ENCODE measurements at places on chromosomes 11 and 22.
A peak's percentile ranks its signal among the peaks of the same experiment; 100 is the strongest.

DNA sequence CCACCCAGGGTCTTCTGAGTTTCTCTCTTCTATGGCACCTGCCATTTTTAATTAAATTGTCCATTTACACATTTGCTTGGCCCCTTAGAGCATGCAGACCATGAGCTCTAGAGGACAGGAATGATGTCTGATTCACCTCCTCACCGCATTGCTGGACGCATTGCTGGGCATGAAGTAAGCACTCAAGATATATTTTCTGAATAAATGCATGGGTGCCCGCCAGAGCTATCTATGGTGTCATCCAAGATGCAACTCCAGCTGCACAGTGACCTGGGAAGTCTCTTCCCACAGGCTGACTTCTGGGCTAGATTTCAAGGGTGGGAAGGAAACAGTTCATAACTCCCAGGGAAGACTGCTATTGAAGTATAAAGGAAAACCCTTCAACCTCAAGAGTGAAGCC is 66.6 kb upstream of the ASPHD2 start:
- DNase-seq: no peak

DNA sequence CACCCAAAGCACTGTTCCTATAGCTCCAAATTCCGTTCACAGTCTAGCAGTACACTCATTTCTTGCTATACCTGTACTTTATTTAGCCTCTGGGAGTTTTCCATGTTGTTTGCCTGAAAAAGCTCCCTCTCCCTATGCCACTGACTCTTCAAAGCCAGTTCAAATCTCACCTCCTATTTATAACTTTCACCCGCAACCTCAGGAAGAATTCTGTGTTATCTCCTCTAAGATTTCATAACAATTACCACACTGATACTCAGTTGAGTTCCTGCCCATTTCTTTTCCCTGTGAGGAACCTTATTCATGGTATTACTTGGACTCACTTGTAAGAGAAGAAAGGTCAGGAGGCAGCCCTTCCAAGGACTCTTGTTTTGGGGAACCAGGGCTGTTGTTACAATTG is 25.2 kb downstream of the GDPD4 start:
- DNase-seq: no peak

DNA sequence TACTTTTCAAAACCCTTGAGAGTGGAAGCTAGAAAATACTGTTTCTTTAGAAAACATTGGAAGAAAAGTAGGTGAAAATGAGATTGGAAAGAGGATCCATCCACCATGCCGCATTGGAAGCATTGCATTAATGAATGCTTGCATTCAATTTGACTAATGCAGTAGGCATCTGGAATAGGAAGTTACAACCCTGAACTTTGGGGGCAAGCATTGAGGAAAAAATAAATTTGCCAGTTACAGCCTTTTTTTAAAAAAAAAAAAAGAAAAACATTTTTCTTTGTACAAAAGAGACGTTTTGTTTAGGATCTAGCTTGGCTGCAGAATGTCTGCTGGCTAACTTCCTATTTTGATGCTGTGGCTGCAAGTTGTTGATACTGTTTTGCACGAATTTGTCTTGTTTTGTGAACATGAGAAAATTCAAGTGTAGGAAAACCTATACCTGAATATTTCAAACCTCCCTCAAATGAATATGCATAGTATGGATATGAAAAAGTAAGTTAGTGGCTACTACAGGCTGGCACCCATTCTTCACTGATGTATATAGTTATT is 28.1 kb downstream of the RTN3 start:
- DNase-seq: no peak

- DNase-seq: no peak
These were observed 107.0 kb upstream of the THY1 start for GRCh38 chr11:119529936-119530335.

- DNase-seq: no peak
These were observed 70.0 kb downstream of the WNT7B start for GRCh38 chr22:45906946-45907345.

DNA sequence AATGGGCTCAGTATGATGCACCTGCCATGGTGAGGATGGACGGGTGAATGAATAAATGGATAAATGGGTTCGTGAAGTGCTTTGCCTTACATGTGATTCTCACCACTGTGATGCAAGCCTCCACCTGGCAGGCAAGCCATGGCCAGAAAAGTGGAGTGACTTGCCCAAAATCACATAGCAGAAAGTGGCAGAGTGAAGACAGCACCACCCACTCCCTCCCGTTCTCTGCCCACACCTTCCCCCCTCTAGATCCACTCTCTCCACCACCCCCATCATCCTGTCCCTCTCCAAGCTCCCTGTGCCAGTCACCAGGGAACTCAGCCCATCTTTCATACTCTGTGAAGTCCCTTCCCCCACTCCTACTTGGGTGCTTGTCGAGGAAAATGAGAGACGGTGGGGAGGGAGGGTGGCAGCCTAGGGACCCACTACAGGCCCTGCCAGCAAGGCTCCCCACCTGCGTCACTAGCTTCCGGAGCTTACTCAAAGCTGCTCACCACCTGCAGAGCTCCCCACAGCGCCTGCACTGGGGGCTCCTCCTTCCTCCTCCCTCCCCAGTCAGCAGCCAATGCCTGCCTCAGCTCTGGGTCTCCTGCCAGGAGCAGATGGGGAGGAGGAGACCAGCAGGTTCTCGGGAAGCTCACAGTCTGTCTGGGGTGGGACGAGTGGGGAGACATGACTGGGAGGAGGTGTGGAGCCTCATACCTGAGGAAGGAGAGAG is 82.3 kb downstream of the PDE2A start:
- no peak for DNase-seq

GRCh38 chr11:134585666-134586610 is 173.9 kb upstream of the B3GAT1 start:
- peak; percentile 34 for DNase-seq

DNA sequence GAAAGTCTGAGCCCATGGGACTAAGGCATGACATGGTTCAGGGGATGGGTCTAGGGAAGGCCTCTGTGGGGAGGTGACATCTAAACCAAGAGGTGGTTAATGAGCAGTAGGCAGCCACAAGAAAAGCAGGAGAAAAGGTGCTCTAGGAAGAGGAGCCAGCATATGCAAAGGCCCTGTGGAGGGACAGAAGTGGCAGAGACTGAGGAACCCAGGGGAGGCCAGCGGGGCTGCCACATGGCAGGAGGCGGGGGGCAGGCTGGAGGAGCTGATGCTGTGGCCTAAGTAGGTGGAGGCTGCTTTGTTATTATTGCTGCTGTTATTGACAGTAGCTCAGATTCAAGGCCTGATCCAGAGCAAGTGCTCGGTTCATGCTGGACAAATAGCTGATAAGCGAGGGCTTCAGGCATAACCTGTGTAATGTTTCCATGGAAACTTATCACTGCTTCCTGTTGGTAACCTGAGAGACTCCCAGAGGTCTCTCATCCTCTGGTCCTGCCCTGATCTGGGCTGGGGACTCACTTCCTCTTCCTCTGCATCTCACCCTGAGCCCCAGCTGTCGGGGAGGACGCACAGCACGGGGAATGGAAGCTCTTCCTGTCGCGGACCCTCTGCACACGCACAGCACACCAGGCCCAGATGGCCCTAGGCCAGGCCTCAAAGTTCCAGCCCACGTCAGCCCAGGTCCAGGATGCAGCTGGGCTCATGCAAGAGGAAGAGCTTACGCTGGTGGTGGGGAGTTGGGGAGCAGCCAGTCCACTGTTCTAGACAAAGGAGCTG is 75.2 kb upstream of the TP53I11 start:
- DNase-seq: peak; percentile 60

DNA sequence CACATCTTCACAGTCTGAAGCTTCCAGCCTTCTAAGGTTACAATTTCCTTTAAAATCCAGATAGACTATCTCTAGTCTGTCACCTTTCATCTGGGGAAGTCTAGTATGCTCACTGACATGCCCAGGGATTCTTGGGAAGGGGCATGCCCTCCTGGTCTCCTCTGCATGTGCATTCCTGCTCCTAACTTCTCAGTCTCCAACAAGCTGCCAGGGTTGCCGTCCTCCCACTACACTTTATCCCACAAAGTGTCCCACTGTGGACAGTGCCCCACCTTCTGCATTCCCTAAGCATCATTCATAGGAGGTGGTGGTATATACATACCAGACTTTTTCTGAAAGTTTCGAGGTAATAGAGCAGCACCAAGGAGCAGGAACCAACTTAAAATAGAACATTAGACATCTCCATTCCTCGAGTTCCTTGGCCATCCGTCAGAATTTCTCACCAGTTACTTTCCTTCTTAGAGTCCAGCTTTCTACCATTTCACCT is 28.7 kb downstream of the EIF3F start:
- DNase-seq: no peak

GRCh38 chr11:12848413-12848812 is 160.7 kb upstream of the RASSF10 start:
- no peak for DNase-seq

DNA sequence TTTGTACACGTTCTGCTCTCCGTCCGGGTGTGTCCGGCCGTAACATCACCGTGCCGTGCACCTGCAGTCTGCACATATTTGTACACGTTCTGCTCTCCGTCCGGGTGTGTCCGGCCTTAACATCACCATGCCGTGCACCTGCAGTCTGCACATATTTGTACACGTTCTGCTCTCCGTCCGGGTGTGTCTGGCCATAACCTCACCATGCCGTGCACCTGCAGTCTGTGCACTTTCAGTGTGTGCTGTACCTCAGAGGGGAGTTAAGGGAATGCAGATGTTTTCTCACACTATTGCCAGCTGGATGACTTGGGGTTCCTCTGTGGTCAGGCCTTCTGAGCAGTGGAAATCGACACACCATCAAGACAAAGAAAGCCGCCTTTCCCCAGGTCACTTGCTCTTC is 4.2 kb downstream of the TTLL8 start:
- DNase-seq: no peak

- DNase-seq: no peak
These were observed 10.1 kb downstream of the RAC2 start for GRCh38 chr22:37233751-37234631.

- DNase-seq: no peak
These were observed 353.9 kb upstream of the TENM4 start for GRCh38 chr11:79794484-79795393.

- DNase-seq: no peak
These were observed 6.3 kb upstream of the OSM start for GRCh38 chr22:30272781-30273601.

- DNase-seq: no peak
These were observed 18.5 kb upstream of the ATP5MG start for GRCh38 chr11:118382954-118383353.

- no peak for DNase-seq
These were observed 829.3 kb downstream of the TBC1D22A start for GRCh38 chr22:47591709-47592108.

- DNase-seq: no peak
These were observed 1.7 kb downstream of the ESRRA start for GRCh38 chr11:64306876-64307622.

- no peak for DNase-seq
These were observed 767.9 kb upstream of the API5 start for GRCh38 chr11:42543844-42544419.

GRCh38 chr22:40240686-40241085 is 63.0 kb downstream of the TNRC6B start:
- DNase-seq: no peak

DNA sequence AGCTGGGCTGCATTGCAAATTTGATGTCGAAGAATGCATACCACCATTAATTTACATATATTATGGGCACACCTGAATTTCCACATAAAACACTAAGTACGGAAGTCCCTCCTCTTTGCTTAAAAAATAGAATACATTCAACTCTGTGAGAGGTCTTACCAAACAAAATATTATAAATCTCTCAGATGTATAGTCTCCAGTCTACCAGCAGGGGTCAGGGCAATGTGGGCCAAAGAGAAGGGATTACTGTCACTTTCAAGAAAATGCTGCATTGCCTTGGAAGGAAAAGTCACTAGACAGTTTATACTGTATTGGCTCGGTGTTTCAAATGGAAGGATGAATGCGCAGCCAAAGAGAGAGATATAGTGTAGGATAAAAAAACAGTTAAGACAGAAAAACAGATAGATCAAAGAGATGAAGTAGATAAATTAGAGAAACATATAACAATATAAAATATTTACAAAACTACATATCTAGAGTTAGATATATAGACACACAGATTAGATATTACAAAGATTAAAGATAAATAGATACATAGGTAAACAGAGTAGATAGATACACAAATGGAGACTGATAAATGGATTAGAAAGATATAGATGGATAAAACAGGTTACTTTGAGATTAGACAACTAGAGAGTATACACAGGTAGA is 20.9 kb downstream of the SERGEF start:
- DNase-seq: no peak

- DNase-seq: no peak
These were observed 50.1 kb downstream of the LRRC32 start for GRCh38 chr11:76620489-76620888.

DNA sequence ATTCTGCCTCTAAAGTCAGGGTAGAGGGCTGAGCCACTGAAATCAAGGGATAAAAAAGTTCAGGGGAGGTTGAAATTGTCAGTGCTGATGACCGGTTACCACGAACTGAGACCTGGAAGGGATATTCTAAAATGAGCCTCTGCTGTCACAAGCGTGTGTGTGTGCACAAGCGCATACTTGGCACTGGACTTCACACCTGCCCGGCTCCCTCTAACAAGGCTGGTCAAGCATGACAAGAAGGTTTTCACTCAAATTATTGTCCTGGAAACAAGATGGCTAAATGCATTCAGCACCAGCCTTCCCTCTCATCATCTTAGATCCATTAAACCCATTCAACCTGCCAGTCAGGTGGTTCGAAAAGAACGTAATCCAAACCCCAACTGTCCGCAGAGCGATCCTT is 54.8 kb upstream of the CECR2 start:
- no peak for DNase-seq

GRCh38 chr11:70146299-70146698 is 56.8 kb upstream of the FADD start:
- DNase-seq: no peak

- no peak for DNase-seq
These were observed 43.1 kb upstream of the DEUP1 start for GRCh38 chr11:93287434-93287833.

- no peak for DNase-seq
These were observed 4.3 kb upstream of the OR52R1 start for GRCh38 chr11:4808476-4808875.

- no peak for DNase-seq
These were observed 8.0 kb downstream of the APOL4 start for GRCh38 chr22:36193577-36193976.

DNA sequence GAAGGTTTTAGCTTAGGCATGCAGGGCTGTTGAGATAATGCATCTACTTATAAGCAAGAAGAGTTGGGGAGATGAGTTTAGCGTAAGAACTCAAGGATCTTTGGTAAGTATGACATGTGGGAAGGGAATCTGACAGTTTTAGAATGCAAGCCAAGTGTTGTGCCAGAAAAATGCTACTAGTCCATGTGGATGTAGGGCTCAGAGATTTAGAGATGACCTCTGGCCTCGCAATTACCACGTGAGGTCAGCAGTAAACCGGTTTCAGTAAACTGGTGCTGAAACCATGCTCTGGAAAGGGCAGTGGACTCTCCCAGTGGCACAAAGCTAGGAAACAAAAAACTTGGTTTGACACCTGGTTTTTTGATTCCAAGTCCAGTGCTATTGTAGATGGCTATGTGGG is 18.9 kb downstream of the MRPL16 start:
- DNase-seq: no peak

GRCh38 chr11:108587109-108587508 is 6.5 kb downstream of the EXPH5 start:
- no peak for DNase-seq

Data from right atrium auricular region (tissue), 2 donors.